ENCODE measurements at places on chromosomes 3 and 15.

- DNase-seq, result no peak
These were observed 160.6 kb upstream of the RAP2B start for GRCh38 chr3:153001210-153002078.

- no peak for DNase-seq
These were observed 147.2 kb downstream of the FOXP1 start for GRCh38 chr3:71436337-71436736.

DNA sequence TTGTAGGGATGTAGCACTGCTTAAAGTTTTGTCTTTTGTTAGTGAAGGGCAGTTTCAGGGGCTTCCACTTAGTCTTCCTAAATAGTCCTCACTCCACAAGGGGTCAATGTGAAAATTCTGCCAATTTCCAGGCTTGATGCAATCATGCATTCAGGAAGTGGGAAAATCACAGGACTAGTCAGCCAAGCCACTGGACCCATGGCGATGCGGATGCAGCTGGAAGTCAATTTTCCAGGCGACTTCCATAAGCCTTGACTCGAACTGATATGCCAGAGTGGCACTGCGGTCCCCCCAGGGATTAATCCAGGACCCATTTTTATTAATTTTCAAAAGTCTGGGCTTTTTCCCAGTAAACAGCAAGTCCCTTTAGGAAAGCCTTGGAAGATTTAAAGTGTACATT, 26.1 kb downstream of the GBE1 start:
- no peak for DNase-seq

DNA sequence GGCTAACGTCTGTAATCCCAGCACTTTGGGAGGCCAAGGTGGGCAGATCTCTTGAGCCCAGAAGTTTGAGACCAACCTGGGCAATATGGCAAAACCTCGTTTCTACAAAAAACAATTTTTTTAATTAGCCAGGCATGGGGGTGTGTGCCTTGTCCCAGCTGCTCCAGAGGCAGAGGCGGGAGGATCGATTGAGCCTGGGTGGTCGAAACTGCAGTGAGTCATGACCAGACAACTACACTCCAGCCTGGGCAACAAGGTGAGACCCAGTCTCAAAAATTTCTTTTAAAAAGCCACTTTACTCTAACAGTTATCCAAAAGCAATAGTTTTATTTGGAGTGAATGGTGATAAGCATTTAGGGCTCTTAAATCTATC, 12.5 kb downstream of the TRIM59 start:
- DNase-seq, result no peak

Data from forelimb muscle (tissue), 1 donor.